Activated T-cell treated with anti-CD3 and anti-CD28 coated beads for 48 hours (primary cell): ENCODE measurements at places on chromosomes 7 and 10.

DNA sequence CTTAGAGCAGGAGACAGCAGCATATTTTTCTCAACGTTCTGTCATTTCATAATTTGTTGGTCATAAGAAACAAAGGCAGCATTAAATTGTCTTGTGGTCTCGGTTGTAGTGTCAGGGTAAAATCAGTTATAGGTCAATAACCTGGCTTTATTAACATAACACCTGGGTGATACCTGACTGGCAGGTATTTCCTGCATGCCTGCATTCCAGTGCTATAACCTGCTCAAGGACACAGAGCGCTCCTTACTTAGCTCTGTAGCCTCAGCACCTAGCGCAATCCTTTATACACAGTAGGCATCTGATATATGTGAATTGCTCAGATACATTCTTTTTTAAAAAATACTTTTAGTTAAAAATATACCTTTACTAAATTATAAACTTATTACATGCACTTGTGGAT is 38.9 kb upstream of the PRKG1 start:
- DNase-seq, result no peak

- no peak for DNase-seq
Observed at GRCh38 chr7:49396229-49396628, 377.2 kb upstream of the VWC2 start.

DNA sequence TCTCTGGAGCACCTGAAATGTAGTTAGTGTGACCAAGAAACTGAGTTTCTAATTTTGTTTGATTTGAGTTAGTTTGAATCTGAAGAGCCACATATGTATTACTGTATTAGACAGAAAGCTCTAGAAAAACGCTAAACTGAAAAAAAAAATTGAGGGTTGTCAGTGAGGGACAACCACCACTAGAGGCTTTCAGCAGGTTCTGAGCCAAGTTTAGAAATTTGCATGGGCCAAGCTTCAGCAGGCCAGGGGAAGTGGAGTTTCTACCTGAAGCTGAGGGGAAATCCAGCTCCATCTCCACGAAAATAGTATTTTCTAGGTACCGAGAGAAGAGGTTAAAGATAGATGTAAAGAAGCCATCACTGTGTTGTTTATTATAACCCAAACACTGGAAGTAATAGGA is 77.9 kb upstream of the PLXNA4 start:
- no peak for DNase-seq

GRCh38 chr7:136947347-136947746 is 78.9 kb downstream of the CHRM2 start:
- no peak for DNase-seq

DNA sequence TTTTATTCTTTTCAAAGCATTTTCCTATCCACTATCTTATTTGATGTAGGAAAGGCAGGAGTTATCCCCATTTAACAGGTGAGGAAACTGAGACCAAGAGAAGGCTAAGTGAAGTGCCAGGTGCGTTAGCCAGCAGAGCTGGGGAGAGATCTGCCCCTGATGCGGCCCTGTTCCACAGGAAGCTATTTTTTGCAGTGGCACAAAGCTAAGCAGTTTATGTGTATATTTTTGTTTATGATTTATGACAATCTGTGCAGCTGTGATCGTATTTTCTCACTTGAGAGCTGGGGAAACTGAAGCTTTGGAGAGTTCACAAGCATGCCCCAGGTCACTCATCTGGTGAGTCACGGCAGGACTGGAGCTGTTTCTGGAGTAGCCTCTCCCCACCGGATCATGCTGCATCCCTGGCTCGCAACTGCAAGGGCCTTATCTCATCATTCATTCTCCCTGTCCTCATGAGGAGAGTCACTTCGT is 38.8 kb downstream of the SLC29A3 start:
- DNase-seq, result no peak

- no peak for DNase-seq
Observed at GRCh38 chr10:43209651-43210141, 57.2 kb downstream of the RASGEF1A start.

DNA sequence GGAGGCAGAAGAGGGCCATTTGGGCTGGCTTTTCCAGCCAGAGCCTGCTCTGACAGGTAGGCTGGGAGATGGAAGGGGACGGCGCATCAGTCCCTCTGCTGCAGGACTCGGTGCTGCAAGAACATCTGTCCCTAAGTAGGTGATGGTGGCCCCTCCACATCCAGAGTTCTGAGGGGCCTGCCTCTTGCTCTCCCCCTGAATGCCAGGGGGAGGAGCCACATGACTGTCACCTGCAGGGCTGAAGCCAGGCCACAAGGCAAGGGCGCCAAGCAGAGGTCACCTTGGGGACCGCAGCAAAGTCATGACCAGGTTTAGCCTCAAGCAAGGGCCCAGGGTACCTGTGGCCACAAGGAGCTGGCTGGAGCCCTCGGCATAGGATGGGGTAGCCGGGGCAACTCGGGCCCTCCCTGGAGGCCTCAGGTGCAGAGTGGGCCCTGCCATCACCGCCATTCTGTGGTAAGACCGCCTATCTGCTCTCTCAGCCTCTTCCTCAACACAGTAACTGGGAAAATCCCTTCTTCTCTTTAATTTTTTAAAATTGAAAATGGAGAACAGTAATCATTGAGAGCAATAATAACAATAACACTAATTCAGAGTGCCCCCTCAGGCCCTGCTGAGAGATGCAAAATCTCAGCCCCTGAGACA is 99.3 kb downstream of the FAM53B start:
- DNase-seq, result no peak

GRCh38 chr10:80454513-80455460 is 677 bp downstream of the TSPAN14 start:
- no peak for DNase-seq

GRCh38 chr10:123891144-123892071 is at the start of gene CPXM2:
Gene CPXM2 (minus strand): TSS chr10:123891807. CDS start chr10:123891659, 148 bp downstream.
- no peak for DNase-seq

DNA sequence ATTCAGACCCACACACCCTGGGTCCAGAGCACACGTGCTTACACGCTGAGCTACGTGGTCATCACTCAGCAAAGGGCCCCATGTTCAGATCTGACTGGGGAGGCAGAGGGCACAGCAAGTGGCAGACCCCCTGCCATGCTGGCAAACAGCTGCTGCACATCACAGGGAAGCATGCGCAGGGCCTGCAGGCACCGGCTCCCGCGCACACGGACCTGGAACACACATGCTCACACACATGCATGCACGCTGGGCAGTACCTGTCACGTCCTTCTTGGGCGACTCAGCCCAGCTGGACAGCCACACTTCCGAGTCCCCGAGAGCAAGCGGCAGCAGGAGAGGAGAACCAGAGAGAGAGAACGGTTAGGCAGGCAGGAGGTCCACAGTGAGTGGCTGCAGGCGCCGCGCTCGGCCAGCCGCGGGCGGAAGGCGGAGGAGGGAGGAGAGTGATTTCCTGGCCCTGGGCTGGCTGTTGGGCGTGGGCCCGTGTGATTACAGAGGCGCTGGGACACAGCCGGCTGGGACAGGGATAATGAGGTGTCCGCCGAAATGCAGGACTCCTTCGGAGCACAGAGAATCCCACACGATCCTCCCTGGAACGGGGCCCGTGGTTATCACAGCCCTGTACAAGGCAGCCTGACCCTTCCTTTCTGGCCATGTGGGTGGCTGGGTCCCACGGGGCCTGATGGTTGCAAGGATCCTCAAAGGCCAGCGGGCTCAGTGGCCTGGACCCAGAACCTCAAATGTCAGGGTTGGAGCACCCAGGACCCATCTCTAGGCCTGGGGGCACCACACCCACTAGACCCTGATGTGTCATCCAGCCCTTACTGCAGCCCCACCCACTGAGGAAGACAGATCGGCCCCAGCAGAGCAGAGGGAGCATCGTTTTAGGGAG is 175.1 kb downstream of the NEURL1 start:
- no peak for DNase-seq

DNA sequence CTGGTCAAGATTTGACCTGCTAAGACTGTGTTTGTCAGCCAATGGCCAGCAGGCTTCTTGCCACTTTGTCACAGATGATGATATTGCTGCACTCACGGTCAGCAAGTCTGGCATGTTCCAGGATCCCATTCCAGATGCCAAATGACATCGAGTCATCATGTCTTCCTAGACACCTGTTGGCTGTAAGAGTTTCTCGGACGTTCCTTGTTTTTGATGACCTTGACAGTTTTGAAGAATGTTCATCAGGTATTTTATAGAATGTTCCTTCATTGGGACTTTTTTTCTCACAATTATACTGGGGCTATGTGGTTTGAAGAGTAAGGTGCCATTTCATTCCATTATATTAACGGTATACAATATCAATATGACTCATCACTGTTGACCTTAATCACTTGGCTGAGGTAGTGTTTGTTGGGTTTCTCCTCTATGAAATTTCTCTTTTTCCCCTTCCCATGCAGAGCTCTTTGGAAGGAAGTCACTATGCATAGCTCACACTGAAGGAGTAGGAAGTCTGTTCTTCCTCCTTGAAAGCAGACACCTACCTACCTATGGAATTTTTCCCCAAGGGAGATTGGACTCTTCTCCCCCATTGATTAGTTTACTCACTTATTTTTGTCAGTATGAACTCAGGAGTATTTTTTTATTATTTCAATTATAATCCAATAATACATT is 31.6 kb downstream of the HECW1 start:
- DNase-seq, result no peak

GRCh38 chr7:96414931-96415292 is 93.0 kb upstream of the SLC25A13 start:
- no peak for DNase-seq

DNA sequence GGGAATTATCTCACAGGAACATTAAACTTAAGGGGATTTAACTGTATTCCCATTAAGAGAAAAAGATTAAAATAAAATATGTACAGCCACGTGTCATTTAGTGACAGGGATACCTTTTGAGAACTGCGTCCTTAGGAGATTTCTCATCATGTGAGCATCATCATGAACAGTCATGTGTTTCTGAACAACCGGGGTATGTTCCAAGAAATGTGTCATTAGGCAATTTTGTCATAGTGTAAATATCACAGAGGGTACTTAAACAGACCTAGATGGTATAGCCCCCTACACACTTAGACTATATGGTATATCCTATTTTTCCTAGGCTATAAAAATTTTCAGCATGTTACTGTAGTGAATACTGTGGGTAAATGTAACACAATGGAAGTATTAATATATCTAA is 840.3 kb downstream of the CNTNAP2 start:
- no peak for DNase-seq

DNA sequence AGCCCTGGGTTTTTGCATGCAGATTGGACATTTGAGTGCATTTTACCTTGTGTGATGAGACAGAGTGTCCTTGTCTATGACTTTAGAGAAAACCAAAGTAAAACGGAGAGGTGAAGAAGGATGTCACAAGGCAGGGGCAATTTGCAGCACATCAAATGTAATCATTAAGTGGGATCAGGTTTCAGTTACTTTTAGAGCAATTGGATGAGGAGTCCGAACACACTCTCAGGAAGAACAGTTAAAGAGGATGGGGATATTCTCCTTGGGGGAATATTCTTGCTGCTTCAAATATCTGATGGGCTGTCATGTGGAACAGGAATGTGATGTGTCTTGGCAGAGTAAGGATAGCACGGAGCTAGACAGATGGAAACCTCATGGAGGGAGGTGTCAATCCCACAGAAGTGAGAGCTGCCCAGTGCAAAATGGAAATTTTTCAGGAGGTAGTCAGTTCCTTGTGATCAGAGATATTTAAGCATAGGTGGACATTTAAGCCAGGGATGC is 757 bp downstream of the RAB19 start:
- no peak for DNase-seq

DNA sequence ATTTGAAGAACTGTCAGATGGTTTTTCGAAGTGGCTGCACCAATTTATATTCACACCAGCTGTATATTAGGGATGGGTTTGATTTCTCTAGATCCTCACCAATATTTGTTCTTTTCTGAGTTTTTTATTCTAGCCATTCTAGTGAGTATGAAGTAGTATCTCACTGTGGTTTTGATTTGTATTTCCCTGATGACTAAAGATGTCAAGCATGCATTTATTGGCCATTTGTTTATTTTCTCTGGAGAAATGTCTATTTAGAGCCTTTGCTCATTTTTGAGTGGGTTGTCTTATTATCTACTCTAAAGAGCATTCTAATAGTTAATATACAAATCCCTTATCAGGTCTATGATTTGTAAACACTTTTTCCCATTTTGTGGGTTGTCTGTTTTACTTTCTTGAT is 123.9 kb downstream of the PCLO start:
- no peak for DNase-seq

DNA sequence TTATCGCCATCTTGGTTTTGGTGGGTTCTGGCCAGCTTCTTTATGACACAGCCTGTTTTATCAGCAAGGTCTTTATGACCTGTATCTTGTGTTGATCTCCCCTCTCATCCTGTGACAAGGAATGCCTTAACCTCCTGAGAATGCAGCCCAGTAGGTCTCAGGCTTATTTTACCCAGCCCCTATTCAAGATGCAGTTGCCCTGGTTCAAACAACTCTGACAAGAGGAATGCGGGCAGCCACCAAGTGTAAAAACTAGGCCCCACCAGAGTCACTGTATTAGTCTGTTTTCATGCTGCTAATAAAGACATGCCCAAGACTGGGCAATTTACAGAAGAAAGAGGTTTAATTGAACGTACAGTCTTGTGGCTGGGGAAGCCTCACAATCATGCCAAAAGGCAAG is 671.3 kb downstream of the SORCS1 start:
- no peak for DNase-seq

DNA sequence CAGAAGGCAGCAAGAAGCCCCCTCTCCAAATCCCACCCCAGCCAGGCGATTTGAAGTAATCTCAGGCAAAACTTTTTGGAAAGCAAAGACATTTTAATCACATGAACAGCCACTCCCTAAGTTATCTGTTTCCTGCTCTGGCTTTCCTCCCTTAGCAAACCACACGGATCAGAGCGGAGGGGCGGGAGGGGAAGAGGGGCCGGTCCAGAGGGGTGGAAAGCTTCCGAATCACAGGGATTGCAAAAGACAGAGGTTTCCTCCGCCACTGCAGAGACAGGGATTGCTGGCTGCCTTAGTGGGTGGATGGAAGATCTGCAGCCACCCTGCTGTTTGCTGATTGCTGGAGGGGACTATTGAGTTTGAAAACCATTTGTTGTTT is 41.2 kb downstream of the ZCCHC24 start:
- DNase-seq, result no peak

GRCh38 chr7:113652501-113652900 is 266.3 kb downstream of the PPP1R3A start:
- DNase-seq, result no peak

- DNase-seq, result no peak
Observed at GRCh38 chr7:2927592-2927991, 83.5 kb upstream of the GNA12 start.

DNA sequence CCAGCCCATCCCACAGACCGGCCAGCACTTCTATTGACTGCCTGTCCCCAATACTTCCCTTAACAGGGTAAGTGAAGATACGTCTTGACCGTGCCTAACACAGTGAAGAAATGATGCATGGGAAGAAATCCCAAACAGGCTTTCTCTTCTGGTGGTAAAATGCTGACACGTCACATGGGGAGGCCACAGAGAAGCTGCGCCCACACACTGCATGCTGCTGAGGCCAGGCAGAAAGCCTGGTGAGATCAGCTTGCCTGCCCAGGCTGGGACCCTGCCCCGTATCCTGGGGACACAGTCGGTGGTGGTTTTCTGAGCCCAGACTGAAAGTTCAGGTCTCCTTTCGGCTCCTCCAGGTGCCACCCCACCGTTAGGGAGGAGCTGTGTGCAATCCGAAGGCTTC is 356.3 kb upstream of the MGMT start:
- no peak for DNase-seq
